Right lung (tissue), 10 donors: ENCODE measurements at places on chromosomes 12 and 14. TPM values are rescaled to one million over a fixed set of nuclear protein-coding genes. Genes with fewer than 3 reads are reported as not detected.

The PRKD1 gene
- polyA plus RNA-seq, result 19.9 TPM

The IQSEC3 gene
- 7.4 TPM for polyA plus RNA-seq

The CLEC4E gene
- 0.84 TPM for polyA plus RNA-seq

The TAS2R14 gene
- polyA plus RNA-seq, result 4.4 TPM

The NFE2 gene
- polyA plus RNA-seq, result 4.8 TPM

The CABP1 gene
- polyA plus RNA-seq, result 2.2 TPM

The TSPAN19 gene
- 1.4 TPM for polyA plus RNA-seq

The TTC9 gene
- polyA plus RNA-seq, result 9.8 TPM

The NTS gene
- 5.6 TPM for polyA plus RNA-seq

The LRTM2 gene
- polyA plus RNA-seq, result not detected

The COPZ1 gene
- 204 TPM for polyA plus RNA-seq

The IFI27 gene
- polyA plus RNA-seq, result 32.2 TPM

The LTBP2 gene
- polyA plus RNA-seq, result 30.9 TPM

The PMEL gene
- 2.0 TPM for polyA plus RNA-seq

The OR4E2 gene
- polyA plus RNA-seq, result not detected

The TMEM260 gene
- polyA plus RNA-seq, result 21.2 TPM

The CD27 gene
- polyA plus RNA-seq, result 2.9 TPM

The RNASE1 gene
- polyA plus RNA-seq, result 478 TPM

The GLT8D2 gene
- polyA plus RNA-seq, result 31.1 TPM
